ENCODE measurements at places on chromosomes 3 and 15.

DNA sequence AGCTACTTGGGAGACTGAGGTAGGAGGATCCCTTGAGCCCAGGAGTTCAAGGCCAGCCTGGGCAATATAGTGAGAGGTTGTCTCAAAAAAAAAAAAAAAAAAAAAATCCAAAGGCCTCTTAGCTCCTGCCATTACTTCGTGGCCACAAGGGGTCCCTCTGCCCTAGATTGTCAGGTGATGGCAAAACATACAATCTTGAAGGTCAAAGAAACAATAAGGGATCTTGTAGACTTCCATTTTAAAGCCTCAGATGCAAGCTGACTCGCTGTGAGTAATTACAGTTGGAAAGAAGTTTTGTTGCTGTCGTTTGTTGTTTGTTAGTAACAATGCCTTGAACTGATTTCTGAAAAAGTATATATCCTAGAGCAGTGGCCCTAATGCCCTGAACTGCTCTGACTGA, 55.9 kb upstream of the PLCL2 start:
- peak; percentile 42 for DNase-seq

GRCh38 chr3:23029001-23029400, 174.1 kb upstream of the UBE2E2 start:
- no peak for DNase-seq

- peak; percentile 34 for DNase-seq
These were observed 21.3 kb downstream of the EFCC1 start for GRCh38 chr3:129022114-129023007.

DNA sequence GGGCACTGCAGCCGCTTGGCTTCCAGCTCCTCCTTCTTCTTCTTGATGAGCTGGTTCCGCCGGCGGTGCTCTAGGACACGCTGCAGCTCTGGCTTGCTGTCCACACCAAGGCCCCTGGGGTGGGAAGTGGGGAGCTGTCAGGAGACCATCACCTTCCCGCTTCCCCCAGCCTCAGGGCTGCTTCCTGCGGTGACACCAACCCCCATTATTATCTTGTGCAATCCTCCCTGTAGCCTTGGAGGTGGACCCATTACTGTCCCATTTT, 10.0 kb downstream of the FAM107A start:
- no peak for DNase-seq

DNA sequence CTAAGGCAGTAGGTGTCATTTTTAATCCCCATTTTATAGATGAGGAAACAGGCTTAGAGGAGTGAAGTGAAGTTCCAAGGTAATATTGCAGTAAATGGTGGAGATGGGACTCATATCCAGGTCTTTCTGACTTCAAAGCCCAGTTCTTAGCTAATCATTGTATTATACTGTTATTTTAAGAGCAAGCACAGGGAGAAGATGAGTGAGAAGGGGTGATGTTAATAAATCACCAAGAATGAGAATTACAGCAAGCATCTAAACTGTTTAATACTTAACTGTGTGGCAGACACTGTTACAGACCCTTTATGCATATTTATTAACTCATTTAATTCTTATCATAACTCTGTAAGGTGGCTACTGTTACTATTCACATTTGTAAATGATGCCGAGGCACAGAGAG, 61.2 kb downstream of the VPS8 start:
- DNase-seq, result no peak

GRCh38 chr15:31206386-31207181, 105.1 kb upstream of the TRPM1 start:
- no peak for DNase-seq

- DNase-seq, result no peak
These were observed 359.4 kb downstream of the VPS13C start for GRCh38 chr15:61700803-61701202.

DNA sequence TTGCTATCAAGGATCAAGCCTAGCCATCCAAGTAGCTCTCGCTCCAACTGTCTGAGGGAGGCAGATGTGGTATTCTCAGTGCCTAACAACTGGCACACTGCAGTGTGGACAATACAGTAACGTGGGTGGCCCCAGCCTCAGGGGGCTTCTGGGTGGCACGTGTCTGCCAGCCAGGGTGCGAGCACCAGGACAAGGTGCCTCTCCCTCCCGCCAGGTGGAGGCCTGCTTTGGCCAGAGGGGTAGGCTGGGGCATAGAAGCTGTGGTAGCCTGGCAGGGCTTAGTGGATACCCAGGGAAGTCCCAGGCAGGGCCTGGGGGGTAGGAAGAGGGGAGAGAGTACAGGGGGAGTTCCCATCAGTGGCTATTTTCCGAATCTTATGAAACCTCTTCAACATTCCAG, 234.0 kb downstream of the PLCL2 start:
- no peak for DNase-seq

DNA sequence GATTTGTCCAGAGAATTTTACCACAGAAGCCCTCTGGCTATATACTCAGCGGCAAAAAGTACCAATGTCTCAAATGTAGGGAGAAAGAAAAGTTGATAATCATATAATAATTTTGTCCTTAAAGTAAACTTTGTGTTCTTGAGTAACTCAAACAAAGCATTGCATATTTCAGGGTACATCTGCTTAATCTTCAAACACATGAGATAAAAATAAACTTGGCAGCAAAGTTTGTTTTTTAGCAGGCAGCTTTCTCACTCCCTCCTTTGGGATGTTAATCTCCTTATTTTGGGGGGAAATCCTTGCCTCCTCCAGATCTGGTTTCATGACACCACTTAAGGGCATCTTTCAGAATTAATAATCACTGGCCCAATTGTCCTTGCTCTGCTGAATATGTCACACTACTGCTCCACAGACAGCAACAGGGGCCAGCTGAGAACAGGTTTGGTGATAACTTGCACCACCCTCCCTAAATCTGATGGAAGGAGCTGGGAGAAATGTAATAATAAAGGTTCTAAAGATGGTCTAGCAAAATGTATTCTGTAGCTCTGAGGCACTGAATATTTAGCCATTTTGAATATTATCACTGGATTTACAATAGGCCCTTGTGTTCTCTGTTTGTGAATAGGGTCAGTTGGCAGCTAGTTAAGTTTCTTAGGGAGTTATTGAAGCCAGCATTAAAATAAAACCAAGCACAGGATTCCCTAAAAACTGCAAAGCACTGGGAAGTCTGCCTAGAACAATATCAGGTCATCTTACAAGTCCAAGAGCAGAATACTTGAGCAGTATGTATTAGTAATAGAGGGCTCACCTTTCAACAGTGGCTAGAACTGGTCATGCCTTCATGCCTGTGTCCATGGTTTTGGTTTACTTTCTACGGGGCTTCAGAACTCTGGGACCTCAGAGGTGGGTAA, 79.2 kb downstream of the EFL1 start:
- no peak for DNase-seq

DNA sequence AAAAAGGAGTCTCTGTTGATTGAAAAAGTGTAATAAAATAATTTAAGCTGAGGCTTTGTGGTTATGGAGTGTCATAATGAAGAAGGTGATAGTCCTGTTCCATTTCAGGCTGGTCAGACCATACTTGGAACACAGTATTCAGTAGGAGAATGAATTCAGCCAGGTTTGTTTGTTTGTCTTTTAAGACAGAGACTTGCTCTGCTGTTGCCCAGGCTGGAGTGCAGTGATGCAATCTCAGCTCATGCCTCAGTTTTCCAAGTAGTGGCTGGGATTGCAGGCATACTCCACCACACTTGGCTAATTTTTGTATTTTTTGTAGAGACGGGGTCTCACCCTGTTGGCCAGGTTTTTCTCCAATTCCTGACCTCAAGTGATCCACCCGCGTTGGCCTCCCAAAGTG, 33.5 kb downstream of the IQGAP1 start:
- DNase-seq, result no peak

DNA sequence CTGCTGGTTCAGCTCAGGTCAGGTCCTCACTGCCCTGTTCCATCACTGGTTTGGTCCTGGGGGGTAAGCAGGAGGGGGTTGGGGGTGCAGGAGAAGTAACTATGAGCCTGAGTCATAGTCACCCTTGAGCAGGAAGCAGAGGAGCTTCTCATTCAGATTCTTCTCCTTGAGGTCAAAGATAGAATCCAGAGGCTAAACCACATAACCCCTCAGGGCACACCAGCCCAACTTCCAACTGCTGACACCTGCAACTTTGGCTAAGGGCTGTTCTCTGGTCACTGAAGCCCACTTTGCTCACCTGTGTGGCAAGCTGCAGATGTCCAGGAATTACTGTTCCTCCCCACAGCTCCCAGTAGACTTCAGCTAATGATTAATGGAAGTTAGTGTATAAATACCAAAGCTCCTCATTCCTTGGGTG, 48.8 kb upstream of the LRRFIP2 start:
- no peak for DNase-seq

DNA sequence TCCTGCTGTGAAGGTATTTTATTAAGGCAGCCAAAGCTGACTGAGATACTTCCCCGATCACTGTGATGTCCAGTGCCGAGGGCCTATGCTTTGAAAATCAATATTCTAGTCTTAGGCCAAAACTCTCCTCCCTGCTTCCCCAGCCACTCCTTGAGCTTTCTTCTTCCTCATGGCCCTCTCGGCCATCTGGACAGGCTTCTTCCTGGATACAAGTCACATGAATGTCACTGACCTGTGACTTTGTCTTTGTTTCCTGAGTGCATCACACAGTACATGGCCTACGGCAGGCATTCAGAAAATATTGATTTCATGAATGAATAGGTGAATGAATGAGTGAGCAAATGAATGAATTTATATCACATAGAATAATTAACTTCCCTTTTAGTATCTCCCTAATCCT, 24.6 kb upstream of the HES1 start:
- no peak for DNase-seq

DNA sequence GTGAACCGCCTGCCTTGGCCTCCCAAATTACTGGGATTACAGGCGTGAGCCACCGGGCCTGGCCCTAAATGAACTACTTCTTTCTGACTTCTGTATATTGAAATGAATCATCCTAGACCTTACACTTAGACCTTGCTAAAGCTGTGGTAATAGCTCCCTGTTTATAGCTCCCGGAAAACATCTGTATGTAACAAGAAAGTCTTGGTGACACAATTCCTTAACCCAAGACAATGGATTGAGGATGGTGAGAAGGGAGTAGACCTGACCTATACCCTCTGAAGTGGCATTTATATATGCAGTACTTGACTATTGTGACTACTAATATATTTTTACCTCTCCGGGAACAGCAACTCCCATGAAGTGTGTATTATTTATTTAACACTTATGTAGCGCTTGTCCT, 48.0 kb upstream of the TBL1XR1 start:
- no peak for DNase-seq

- no peak for DNase-seq
These were observed 733.5 kb upstream of the CCDC54 start for GRCh38 chr3:106643684-106644161.

- DNase-seq, result no peak
These were observed 194.1 kb downstream of the TPRG1 start for GRCh38 chr3:189365609-189366564.

DNA sequence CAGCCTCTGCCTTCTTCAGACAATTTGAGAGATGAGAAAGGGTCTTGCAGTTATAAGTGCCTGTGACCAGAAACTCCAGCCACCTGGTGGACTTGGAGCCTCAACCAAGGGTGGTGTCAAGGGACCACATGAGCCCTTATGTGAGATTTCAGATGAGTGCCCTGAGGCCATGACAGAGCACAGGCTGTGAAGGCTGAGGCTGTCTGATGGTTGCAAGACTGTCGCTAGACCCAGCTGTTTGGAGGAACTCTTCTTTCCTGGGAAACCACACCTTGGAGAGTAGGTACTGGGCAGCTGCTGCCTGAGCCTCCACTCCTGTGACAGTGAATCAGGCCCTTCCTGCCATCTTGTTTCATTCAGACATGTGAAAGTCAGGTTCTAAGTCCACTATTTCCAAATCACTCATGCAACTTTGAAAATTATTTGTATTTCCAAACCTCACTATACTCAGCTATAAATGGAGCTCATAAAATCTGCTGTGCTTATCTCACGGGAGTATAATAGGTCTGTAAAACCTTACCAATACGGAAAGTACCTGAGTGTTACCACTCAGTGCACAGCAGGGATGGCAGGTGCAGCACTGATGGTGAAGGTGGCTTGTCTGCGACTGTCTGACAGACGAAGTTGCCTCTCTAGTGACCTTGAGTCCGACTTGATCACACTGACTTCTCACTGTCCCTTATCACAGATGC, 99.4 kb downstream of the RPL39L start:
- DNase-seq, result no peak

GRCh38 chr3:61564395-61565059, 3.2 kb downstream of the PTPRG start:
- peak; percentile 91 for DNase-seq

GRCh38 chr3:156978481-156978961, 152.4 kb downstream of the LEKR1 start:
- DNase-seq, result no peak

DNA sequence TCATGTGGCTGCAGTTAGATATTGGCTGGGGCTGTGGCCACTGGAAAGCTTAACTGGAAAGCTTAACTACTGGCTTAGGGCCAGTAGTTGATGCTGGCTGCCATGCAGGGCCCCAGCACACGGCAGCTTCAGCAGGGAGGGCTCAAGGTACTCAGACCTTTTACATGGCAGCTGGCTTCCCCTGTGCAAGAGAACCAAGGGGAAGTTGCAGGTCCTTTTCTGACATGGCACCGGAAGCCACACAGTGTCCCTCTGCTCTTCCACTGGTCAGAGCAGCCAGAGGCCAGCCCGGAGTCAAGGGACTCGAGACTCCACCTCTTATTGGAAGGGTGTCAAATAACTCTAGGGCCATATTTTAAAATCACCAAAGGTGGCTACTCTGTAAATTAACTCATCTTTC, 24.5 kb downstream of the CCR9 start:
- DNase-seq, result no peak

GRCh38 chr3:4597208-4597985, 104.2 kb downstream of the ITPR1 start:
- DNase-seq, result no peak

DNA sequence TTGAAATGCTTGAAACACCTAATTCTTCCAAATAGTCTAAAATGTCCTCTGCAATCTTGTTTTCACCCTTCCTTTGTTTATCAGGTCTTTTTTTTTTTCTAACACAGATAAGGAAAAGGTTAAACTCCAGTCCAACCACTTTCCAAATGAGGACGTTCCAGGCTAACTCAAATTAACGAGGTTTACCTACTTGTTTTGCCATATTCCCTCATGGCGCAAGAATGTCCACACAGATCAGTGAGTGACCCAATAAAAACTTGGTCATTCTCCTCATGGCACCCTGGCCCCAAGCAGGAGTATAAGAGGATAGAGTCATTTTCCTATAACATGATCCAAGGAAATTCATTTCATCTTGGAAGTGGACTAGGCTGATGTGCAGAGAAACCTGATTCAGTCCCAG, 6.6 kb upstream of the LIPC start:
- DNase-seq, result no peak

DNA sequence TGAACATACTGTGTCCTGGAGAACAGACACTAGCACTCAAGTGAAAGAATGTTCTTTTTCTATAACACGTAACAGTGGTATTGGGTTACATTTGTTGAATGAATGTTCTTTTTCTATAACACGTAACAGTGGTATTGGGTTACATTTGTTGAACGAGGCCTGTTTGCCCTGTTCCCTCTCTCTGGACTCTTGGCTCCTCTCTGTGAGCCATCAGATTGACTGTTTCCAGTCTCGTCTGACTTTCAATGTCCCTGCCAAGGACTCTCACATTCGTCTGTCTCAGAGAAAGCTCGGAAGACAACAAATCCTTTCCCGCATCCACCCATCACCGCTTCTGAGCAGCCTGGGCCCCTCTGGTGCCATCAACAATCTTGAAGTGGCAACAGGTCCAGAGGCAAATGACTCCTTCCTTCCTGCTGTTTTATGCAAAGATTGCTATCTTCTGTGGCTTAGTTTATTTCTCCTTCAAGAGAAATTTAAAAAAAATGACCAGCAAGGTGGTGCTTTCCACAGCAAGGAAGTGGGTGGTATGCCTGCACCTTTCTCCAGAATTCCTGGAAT, 8.0 kb downstream of the TMEM45A start:
- no peak for DNase-seq

All from H7 (cell line).